ENCODE measurements at places on chromosomes 6 and 20. TPM values are rescaled to one million over a fixed set of nuclear protein-coding genes. Genes with fewer than 3 reads are reported as not detected.

- DNase-seq: no peak
These were observed 508.8 kb upstream of the PTCHD4 start for GRCh38 chr6:48619771-48620170.

GRCh38 chr6:19705606-19706005, 131.6 kb upstream of the ID4 start:
- no peak for DNase-seq

- DNase-seq: peak; percentile 60
These were observed 2.7 kb upstream of the TUBB2A start for GRCh38 chr6:3159805-3160781.

DNA sequence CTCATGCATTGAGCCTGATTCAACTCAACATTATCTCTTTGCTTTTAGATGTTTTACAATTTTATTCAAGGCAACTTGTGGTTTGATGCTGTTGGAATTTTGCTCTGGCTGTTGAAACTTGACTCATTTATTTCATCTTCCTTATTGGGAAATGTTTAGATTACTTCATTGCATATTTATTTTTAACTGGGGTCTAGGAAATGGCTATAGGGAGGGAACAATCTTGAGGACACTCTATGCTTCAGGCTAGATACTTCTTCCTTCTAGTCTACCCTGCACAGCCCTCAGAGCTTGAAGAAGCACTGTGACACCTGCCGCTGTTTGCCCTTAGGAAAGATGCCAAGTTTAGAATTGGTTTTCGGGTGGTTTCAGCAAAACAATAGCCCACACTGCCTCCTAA, 183.4 kb downstream of the ADGRG6 start:
- no peak for DNase-seq

DNA sequence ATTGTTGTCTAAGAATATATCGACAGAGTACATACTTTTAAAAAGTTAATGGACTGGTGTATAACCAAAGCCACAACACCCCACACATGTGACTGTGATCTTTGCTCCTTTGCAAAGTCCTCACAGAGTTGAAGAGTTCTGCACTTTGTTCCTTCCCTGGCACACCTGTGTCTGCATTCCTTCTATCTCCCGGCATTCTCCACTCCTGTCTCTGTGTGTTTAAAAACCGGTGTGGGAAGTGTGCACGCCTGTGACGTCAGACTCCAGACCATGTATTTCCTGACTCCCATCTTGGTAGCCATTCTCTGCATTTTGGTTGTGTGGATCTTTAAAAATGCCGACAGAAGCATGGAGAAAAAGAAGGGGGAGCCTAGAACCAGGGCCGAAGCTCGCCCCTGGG, at the start of gene IYD:
Gene IYD (plus strand): TSS at position 251 of the 400 bp plus-strand sequence. CDS start 20 bp downstream, at position 271.
- DNase-seq: no peak

DNA sequence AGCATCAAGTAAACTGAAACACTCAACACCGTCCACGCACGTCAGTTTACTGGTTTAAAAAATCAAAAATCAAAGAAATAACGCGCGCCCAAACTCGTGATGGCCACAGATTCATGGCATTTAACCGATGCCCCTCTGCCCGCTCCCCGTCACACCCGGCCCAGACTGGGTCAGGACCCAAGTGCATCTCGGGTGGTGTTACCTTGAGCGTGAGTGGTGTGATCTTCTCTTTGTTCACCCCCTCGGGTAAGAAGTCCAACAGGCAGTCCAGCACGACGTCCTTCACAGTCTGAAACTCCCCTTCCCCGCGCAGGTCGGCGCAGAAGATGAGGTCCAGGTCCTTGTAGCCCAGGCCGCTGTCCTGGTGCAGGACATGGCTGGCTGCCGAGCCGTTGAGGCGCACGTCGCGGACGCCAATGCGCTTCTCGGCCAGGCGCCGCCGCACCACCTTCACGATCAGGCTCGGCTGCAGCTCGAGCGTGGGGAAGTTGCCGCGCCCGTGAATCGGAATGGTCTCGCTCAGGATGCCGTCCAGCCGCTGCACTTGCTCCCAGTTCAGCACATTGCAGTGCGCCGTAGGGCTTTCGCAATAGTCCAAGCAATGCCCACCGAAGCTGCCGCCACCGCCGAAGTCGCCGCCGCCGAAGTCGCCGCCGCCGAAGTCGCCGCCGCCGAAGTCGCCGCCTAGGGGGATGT, 945 bp downstream of the TENT5A start:
- peak; percentile 12 for DNase-seq

- no peak for DNase-seq
These were observed 18.9 kb upstream of the CALHM5 start for GRCh38 chr6:116492331-116493067.

DYNLT1 gene
- 99.0 TPM for total RNA-seq

OR2H2 gene
- not detected for total RNA-seq

Measured in T-cell (primary cell).